Stimulated activated CD4-positive, alpha-beta T cell treated with anti-CD3 and anti-CD28 coated beads, Interleukin-2, amount 100 ng/mL, for 48 hours (primary cell): ENCODE measurements at places on chromosomes 6 and 20.

- no peak for DNase-seq
Observed at GRCh38 chr6:131062241-131063027, 611 bp downstream of the EPB41L2 start.

- no peak for DNase-seq
Observed at GRCh38 chr20:23753589-23753988, 2.9 kb upstream of the CST1 start.

GRCh38 chr6:3913077-3913957 lies 64.1 kb downstream of the FAM50B start:
- DNase-seq = no peak

DNA sequence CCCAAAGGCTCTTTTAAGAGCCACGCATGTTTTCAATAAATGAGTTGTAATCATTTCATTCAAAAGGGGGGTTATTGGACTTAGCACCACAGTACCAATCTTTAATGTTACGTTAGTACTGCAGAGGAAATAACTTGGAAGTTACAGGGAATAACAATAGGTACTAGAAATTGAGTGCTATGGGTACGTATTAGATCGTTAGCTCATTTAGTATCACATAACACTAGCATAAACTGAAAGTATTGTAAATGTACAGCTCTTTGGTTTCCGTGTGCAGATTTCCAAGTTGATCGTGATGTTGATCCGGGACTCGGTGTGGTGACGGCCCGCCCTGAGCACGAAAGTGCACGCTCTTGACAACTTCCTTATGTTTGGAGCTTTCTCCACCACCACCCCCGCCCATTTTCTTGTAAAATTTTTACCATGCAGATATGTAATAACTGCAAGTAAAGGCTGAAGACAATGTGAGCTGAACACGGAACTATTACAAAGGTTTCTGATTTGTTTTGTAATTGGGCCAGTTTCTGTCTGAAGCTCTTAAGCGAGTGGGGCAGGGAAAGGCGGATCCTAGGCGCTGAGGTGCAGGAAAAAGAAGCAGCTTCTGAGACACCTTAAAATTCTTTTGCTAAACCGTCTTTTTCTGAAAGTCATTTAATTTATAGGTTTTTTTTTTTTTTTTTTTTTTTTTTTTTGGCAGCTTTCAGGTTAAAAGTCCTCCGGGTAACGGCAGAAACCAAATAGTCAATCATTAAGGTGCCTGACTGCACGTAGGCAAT lies 71.5 kb downstream of the HFE start:
- no peak for DNase-seq

GRCh38 chr6:56524891-56525703 lies 117.6 kb downstream of the DST start:
- DNase-seq = no peak

GRCh38 chr6:75267461-75267860 lies 17.1 kb downstream of the TMEM30A start:
- no peak for DNase-seq

DNA sequence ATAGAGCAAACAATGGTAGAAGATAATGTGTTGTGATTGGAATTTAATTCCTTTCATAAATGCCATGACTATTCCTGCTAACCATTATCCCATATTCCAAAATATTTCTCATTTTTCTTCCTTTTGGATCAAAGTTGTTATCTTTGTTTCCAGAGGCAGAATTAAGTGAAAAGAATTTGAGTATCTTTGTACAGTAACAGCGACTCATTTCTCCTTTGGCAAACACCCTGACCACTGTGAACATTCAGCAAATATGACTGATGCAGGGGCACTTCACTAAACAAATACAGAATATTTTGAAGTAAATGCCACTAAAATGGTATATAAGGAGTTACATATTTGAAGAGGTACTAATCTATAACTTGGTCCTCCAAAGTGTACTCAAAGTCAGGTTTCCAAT lies 105.0 kb upstream of the LAMP5 start:
- DNase-seq = no peak

- no peak for DNase-seq
Observed at GRCh38 chr20:32139947-32140346, 30.4 kb downstream of the TM9SF4 start.
